ENCODE measurements at places on chromosomes 16 and 17. TPM values are rescaled to one million over a fixed set of nuclear protein-coding genes. Genes with fewer than 3 reads are reported as not detected.
A peak's percentile ranks its signal among the peaks of the same experiment; 100 is the strongest.

DNA sequence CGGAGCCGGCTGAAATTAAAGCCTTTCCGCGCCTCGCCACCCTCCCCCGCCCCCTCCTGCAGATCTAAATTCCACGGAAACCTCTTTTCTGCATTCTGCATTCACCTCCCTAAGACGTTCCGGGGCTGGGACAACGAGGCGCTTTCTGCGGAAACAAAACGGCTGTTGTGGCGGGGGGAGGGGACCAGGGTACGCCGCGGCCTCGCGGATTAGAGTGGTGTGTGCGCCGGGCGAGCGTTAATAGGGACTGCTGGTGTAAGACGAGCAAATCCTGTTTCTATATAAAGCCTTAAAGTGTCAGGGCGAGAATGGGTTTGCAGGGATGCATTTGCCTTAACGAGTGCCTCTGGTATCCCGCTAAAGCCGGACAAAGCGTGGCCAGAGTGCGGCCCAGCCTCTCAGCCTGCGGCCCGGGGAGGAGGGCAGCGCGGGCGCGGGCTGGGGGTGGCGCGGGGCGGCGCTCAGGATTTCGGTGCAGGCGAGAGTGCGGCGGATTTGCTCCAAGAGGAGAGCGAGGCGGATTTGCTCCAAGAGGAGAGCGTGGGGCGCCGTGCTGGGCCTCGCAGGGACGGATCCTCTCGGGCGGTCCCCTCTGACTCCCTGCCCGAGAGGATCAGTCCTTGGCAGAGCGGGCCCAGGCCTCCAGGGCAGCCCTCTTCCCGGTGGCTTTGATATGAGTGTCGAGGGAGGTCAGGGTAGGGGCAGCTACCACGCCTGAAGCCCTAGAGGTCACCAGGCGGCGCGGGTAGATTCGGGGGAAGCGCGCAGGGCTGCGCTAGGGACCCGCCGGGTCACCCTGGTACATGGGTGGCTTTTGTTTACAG, 5.1 kb downstream of the BAHCC1 start:
- no peak for DNase-seq

GRCh38 chr17:32349503-32349853, 479 bp upstream of the ZNF207 start:
- no peak for DNase-seq

- DNase-seq: no peak
Observed at GRCh38 chr16:23535901-23536300, 21.2 kb downstream of the EARS2 start.

DNA sequence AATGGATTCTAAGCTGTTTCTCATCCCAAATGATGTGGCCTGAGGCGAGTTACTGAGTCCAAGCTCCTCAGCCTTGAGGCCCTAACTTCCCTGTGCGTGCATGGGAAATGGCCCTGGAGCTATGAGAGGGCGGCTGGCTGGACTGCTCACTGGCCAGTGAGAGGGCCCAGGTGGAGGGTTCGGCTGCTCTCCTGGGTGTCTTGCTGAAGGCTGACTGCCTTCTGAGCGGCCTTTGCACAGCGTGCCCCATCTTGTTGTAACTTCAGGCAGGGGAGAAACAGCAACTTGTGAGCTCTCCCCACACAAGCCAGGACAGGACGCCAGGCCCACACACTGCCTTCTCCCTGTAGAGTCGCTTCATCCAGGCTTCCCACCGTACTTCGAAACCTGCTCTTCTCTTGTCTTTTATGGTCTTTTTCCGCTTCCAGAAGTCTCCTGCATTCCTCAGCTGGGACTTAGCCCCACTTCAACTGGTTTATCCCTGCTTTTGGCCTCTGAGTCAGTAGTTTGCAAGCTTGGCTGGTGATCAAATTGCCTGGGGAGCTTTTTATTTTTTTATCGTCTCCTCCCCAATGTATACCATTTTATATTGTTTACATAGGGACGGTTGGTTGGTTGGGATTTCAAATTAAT, 13.3 kb downstream of the CDH3 start:
- no peak for DNase-seq

- DNase-seq: peak; percentile 61
Observed at GRCh38 chr16:79598348-79599181, 2.0 kb downstream of the MAF start.

DNA sequence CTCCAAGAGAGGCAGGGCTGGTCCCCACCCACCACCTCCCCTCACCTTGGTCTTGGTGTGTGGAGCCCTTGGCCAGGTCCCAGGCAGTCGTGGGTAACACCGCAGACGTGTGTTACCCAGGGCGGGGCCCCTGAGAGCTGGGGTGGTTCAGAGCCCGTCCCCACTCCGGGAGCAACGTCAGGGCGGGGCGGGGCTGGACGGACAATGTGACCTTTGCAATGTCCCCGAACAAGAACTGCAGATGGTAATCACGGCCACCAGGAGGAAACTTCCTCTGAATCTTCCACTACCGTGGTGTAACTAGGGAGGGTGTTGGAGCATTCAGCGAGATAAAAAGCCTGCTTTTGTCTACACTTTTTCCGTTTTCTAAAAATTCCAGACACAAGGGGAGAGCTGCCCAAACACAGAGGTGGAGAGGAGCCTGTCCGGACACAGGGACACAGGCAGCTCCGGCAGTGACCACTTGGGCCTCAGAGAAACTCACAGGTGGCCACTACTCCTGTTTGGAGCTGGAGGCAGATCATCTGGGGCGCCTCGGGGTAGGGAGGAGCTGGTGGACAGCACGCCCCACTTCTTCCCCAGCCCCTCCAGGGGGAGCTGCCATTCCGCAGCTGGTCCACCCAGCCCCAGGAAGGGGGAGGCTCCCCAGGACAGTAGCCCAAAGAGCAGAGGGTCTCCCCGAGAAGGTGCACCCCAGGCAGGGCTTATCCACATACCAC, 14.2 kb upstream of the SLC38A10 start:
- peak; percentile 86 for DNase-seq

GRCh38 chr17:72861811-72862210, 230.7 kb downstream of the SLC39A11 start:
- DNase-seq: no peak

GRCh38 chr17:15290605-15291004, 25.5 kb upstream of the PMP22 start:
- DNase-seq: no peak

GRCh38 chr17:60559659-60559994, 33.6 kb upstream of the APPBP2 start:
- no peak for DNase-seq

DNA sequence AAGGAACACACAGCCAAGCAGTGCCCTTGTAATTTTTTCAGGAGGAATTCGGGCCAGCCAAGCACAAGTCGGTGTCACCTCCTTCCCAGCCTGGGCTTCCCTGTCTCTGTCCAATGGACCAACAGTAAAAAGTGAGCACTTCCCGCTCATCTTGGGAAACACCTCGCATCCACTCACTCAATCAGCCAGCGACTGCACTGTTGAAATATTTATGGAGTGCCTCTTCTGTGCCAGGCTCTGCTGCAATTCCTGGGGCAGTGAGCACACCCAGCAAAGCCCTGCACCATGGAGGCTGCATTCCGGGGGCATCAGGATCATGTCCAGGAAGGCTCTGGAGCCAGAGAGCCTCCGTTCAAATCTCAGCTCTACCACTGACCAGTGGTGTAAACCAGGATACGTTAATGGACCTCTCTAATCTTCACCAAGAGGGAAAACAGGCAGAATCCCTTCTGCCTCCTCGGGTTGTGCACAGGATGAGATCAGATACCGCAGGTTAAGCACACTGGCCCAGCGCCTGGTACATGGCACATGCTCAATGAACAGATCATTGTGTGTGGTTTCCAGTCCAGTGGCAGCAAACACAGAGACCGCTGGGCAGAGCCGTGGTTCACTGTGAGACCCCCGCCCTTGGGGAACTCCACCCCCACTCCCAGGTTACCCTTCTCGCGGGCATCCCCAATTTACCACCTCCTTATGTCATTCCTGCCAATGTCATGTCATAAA, 194.3 kb downstream of the ZNF423 start:
- no peak for DNase-seq

DNA sequence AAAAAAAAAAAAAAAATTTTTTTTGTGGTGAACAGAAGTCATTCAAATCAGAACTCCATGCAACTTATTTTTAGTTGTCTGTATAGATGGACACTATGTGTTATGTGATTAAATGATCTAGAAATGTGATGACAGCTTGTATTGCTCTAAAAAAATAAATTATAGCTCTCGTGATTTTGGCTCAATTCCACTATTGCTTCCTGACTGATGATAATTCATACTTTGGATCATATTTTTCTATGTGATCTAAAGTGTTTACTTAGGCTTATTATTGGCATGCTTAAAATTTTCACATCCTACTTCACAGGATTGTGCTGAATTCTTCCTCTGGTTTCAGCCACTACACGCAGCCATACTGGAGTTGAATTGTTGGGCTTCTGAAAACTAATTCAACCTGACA, 76.8 kb downstream of the RPGRIP1L start:
- no peak for DNase-seq

GRCh38 chr16:48441863-48442279, 56.7 kb upstream of the SIAH1 start:
- DNase-seq: no peak

DNA sequence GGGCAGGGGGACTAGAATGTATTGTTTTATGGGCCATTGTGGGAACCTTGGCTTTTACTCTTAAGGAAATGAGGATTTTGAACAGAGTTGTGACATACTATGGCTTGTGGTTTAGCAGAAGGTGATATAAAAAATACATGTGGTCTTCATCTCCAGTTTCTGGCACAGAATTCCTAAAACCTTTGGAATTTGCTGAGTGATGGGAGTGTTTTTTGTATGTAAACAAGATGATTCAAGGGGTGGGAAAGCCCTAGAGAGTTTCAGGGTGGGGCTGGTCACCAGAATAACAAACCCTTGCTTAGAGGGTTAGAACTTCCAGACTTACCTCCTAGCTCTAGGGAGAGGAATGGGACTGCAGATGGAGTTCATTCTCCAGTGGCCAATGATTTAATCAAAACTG, 316.1 kb downstream of the PHKB start:
- no peak for DNase-seq

DNA sequence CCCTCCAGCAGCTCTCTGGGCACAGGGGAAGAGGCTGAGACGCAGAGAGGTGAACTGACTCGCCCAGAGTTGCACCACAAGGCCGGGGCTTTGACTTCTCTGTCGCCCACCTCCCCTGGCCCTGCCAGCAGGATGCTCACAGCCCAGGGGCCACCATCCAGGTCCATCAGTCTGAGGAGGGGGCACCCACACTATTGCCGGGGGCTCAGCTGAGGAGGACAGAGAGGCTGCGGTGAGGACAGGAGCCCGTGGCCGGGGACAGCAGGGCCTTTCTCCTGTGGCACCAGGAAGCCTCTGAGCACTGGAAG, 32.6 kb downstream of the KDM8 start:
- DNase-seq: no peak

DNA sequence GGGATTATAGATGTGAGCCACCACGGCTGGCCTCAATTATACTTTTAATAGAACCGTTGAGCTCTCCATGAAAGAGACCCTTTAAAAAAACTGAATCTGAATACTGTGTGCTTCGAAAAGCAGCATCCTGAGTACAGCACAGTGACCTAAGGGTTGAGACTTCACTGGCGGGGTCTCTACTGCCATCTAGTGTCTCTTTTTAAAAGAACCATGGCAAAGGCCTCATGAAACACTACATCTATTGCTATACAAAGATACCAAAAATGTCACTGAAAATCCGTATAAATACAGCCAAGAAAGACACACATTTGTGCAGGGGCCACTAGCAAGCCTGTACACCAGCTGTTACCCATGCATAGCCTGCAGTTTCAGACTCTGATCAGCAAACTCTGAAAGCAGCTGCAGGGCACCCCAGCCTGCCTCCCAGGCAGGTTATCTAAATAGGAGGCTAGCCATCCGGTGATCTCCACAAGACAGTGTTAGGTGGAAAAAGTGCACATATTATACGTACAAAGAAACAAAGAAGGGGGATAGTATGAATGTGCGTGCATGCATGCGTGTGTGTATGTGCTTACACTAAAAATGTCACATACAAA, 35.3 kb downstream of the NPLOC4 start:
- peak; percentile 38 for DNase-seq

GRCh38 chr16:69479775-69480174, 55.4 kb downstream of the CYB5B start:
- no peak for DNase-seq

DNA sequence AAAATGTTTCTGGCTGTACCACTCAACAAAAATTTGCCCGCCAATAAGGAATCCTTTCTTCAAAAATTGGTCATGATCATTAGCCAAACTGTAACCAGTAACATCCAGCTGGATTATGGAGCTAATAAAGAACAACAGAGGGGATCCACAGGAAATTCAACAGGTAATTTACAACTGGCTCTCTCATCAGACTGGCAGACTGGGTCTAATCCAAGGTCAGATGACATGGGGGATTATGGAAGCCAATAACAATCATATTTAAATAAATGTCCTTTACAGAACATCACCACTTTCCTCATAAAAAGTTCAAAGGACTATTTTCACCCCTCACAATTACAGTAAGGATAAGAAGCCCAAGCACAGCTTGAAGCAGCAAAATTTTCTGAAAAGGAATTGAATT, 66.4 kb downstream of the KANSL1 start:
- DNase-seq: no peak

DNA sequence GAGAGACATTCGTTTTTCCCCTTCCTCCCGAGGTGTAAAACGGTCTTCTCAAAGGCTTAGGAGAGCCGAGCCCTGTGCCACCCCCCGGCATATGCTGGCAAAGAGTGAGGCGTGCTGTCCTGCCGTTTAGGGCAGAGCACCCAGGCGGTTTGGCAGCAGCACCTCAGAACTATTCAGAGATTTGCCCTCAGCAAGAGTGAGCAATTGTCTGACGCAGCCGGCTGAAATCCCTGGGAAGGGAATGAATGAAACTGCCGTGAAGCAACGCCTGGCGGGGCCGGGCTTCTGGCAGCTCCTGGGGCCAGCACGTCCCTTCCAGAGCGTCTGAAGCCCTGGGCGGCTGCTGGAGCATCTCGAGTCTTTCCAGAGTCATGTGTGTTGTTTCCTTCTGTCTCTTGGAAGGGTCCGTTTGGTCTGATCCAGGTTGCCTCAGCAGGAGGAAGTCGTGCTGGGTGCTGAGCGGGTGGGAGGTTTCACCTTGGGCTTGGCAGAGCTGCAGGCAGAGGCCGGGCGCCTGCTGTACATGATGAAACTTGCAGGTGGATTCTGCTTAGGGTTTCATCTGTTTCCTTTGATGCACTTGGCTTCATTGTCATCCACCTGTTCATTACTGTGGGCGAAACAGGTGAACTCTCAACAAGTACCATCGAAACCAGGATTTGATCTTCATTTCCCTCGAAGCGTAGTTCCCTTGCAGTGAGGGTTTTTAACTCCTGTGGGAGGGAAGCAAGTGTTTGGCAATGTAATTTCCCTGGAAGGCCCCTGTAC, 35.4 kb downstream of the TBCD start:
- DNase-seq: no peak

- no peak for DNase-seq
Observed at GRCh38 chr16:77359065-77359502, 75.8 kb downstream of the ADAMTS18 start.

DNA sequence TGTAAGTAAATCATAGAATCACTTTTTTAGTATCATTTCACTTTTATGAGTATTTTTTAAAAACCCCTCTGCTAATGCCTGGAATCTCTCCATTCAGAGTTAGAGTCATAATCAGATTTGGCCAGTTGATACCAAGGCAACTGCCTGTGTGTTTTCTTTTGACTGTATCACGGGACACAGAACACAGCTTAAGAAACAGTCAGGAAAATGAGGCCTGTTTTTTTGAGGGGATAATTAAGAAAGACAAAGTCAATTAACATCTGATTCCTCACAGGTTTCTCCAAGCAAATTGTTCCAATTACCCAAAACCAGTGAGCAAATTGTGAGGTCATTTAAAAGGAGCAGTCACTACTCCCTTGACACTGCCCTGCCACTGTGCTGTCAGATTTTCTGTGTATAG, 944.5 kb upstream of the SOX9 start:
- no peak for DNase-seq

Gene TP53TG3
- not detected for total RNA-seq

Gene TM4SF5
- total RNA-seq: 56.9 TPM

Gene SLC38A8
- total RNA-seq: not detected
